ENCODE measurements at places on chromosomes 11 and 22. TPM values are rescaled to one million over a fixed set of nuclear protein-coding genes. Genes with fewer than 3 reads are reported as not detected.

P2RY2 gene
- total RNA-seq: not detected

CSNK2A3 gene
- 3.3 TPM for total RNA-seq

EXPH5 gene
- 0.13 TPM for total RNA-seq

CLMP gene
- 195 TPM for total RNA-seq

KRTAP5-1 gene
- not detected for total RNA-seq

TCN2 gene
- 8.1 TPM for total RNA-seq

HSPA8 gene
- total RNA-seq: 2,414 TPM

C22orf42 gene
- total RNA-seq: not detected

CNIH2 gene
- total RNA-seq: 1.4 TPM

SCGB1D2 gene
- not detected for total RNA-seq

APOA5 gene
- not detected for total RNA-seq

MCHR1 gene
- total RNA-seq: not detected

GGT1 gene
- total RNA-seq: 2.1 TPM

INTS4 gene
- total RNA-seq: 27.3 TPM

CDON gene
- total RNA-seq: 10.3 TPM

DLAT gene
- 32.3 TPM for total RNA-seq

CDC42BPG gene
- total RNA-seq: not detected

RCN1 gene
- total RNA-seq: 483 TPM

TRIM48 gene
- not detected for total RNA-seq

DCDC1 gene
- not detected for total RNA-seq

OOSP3 gene
- not detected for total RNA-seq

DDIAS gene
- total RNA-seq: 5.4 TPM

OR52I1 gene
- total RNA-seq: not detected

MRGPRX3 gene
- total RNA-seq: not detected

NPAS4 gene
- total RNA-seq: not detected

SLC17A6 gene
- total RNA-seq: not detected

ABCC8 gene
- not detected for total RNA-seq

PANX2 gene
- not detected for total RNA-seq

RFPL2 gene
- not detected for total RNA-seq

BIRC2 gene
- 73.7 TPM for total RNA-seq

APOBEC3H gene
- not detected for total RNA-seq

ANGPTL5 gene
- total RNA-seq: not detected

TMPRSS4 gene
- not detected for total RNA-seq

TCN1 gene
- not detected for total RNA-seq

C11orf21 gene
- not detected for total RNA-seq

ARSA gene
- 59.7 TPM for total RNA-seq

IFITM10 gene
- 67.4 TPM for total RNA-seq

ADAMTS15 gene
- total RNA-seq: 1.3 TPM

AHNAK gene
- 557 TPM for total RNA-seq

SAA1 gene
- total RNA-seq: not detected

LGR4 gene
- total RNA-seq: 59.2 TPM

All from GM23248 (cell line).